Cardiac muscle cell (in vitro differentiated cells and primary cell): ENCODE measurements at places on chromosomes 1 and 21. TPM values are rescaled to one million over a fixed set of nuclear protein-coding genes. Genes with fewer than 3 reads are reported as not detected.

- no peak overlapping the region for H3K4me3 ChIP-seq
- DNase-seq = peak; percentile 46
- H3K36me3 ChIP-seq = no peaks in the 10 kb centered on the region
- H3K27me3 ChIP-seq = peaks cover 41% of the 10 kb centered on the region
- no peaks in the 10 kb centered on the region for H3K4me1 ChIP-seq
These were observed 15.3 kb downstream of the UCK2 start for GRCh38 chr1:165842671-165843129.

MAN1C1 gene
- 85.7 and 118 TPM in 2 replicates for total RNA-seq

DNA sequence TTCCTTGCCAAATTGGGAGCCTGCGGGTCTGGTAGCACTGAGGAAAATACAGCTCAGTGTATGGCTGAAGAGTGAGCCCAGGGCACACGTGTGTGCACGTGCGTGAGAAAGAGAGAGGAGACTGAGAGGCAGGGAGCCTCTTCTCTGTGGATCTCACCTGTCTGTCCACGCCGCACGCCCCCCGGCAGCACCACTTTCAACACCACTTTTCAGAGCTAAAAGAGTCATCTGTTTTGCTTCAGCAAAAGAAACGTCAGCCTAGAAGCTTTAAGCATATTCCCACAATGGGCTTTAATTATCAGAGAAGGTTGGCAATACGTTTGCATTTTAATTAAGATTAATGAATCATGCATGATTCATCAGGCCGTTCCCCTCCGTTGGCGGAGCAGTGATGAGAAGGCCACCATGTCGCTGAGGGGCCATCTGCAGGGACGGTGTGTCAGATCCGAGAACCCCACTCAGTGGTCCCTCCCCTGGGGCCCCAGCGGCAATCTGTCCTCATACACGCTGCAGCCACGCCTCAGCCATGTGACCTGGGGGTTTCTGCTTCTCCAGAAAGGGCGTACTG lies 56.8 kb downstream of the SIK1 start:
- H3K27ac ChIP-seq = no peak overlapping the region
- no peak overlapping the region for H3K4me3 ChIP-seq
- H3K27me3 ChIP-seq = no peaks in the 10 kb centered on the region

GOLT1A gene
- 0.33 and 0.74 TPM in 2 replicates for total RNA-seq

- H3K36me3 ChIP-seq = no peaks in the 10 kb centered on the region
- DNase-seq = peak; percentile 84
- H3K27ac ChIP-seq = no peak overlapping the region
- H3K4me1 ChIP-seq = no peaks in the 10 kb centered on the region
- peak overlapping the region; percentile 56 for H3K4me3 ChIP-seq
- peaks cover 10% of the 10 kb centered on the region for H3K27me3 ChIP-seq
These were observed 1.0 kb downstream of the PLEKHG5 start for GRCh38 chr1:6490181-6491080.

DNA sequence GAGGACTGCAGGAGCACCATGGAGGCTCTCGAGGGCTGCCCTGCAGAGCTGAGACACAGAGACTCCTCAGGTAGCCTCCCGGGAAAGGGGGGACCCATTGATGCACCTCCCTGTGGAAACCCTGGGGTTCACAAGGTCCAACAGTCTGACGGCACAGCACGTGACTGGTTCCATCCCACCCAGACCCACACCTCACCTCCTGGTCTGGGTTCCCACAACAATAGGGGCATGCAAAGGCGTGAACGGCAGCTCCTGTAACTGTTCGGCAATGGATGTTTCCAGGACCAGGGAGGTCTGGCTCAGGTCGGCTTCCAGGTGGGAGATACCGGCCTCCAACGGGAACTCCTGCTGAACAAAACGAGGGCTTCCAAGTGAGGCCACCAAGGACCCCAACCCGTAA lies 86.8 kb downstream of the NPHP4 start:
- DNase-seq = no peak
- no peak overlapping the region for H3K4me3 ChIP-seq
- H3K27me3 ChIP-seq = no peaks in the 10 kb centered on the region
- no peaks in the 10 kb centered on the region for H3K4me1 ChIP-seq

DNA sequence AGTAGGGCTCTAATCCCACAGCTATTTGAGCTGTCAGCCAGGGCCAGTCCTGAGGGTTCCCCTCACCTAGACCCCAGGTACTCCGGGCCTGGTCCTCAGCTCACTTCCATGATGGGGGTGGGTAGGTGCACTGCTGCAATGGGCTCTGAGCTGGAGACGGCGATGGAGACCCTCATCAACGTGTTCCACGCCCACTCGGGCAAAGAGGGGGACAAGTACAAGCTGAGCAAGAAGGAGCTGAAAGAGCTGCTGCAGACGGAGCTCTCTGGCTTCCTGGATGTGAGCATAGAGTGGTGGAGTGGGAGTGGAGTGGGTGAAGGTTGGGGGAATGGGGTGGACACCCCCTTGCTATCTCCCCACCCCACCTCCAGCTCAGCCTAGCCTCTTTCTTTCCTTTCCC lies 2.1 kb downstream of the S100A1 start:
- peaks cover 26% of the 10 kb centered on the region for H3K4me1 ChIP-seq
- DNase-seq = no peak
- no peak overlapping the region for H3K4me3 ChIP-seq
- H3K36me3 ChIP-seq = no peaks in the 10 kb centered on the region

MARK1 gene
- 24.0 and 24.6 TPM in 2 replicates for total RNA-seq

DNA sequence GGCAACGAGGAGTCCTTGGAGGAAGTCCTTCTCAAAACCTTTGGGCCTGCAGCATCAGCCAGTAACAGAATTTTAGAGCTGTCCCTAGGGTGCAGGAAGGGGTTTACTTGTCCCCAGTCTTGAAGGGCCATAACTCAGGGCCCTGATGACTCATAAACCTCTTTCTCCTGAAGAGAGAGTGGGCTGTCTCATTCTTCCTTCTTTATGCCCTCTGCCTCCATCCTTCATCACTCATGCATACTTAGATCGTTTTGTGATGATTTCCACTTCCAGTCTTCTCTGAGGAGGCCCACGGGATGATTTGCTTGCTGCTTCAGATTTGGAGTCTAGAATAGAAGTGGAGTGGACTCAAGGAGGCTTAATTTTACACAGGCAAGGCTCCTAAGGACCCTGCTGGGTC lies 60.2 kb downstream of the NDUFS5 start:
- H3K27me3 ChIP-seq = peaks cover 19% of the 10 kb centered on the region
- peak overlapping the region; percentile 62 for H3K27ac ChIP-seq
- H3K4me1 ChIP-seq = peaks cover 16% of the 10 kb centered on the region
- no peak for DNase-seq

- H3K27me3 ChIP-seq = no peaks in the 10 kb centered on the region
- H3K4me3 ChIP-seq = no peak overlapping the region
- H3K4me1 ChIP-seq = no peaks in the 10 kb centered on the region
- no peak for DNase-seq
- H3K27ac ChIP-seq = no peak overlapping the region
- H3K36me3 ChIP-seq = peaks cover 48% of the 10 kb centered on the region
These were observed 73.4 kb downstream of the ZP4 start for GRCh38 chr1:237817277-237817676.

PGBD2 gene
- total RNA-seq = 4.0 and 8.0 TPM in 2 replicates

GRCh38 chr1:106717591-106717990 lies 338.9 kb upstream of the PRMT6 start:
- no peaks in the 10 kb centered on the region for H3K36me3 ChIP-seq
- H3K27ac ChIP-seq = no peak overlapping the region
- no peaks in the 10 kb centered on the region for H3K27me3 ChIP-seq
- H3K4me1 ChIP-seq = no peaks in the 10 kb centered on the region

DNA sequence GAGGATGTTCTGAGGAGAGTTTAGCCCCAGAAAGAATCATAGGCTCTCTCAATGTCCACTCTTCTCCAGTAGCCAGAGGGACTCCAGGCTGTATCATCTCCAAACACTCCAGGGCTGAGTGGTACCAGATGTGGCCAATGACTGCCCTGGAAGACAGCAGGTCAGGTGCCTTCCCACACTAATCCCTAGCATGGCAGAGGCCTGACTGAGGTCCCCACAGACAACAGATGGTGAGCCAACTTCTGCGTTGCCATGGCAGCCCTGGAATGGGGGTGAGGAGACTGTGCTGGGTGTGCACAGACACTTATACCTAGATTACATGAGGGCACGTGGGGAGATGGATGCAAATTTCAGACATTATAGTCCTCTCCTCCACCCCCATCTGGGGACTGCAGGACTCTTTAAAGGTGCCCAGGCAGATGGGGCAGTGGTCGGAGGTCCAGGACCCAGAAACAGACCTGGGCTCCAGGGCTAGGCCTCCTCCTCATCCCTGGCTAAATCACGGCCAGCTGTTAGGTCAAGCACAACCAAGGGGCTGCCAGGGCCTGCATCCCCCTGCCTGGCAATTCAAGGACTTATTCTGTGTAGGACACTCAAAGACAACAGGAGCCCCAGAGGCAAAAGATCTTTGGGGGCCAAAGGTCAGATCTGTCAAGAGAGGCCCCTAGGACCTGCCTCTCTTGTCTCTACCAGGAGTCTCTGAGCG lies 42.9 kb downstream of the CAMK2N1 start:
- no peak overlapping the region for H3K27ac ChIP-seq
- DNase-seq = no peak
- no peaks in the 10 kb centered on the region for H3K36me3 ChIP-seq
- H3K4me3 ChIP-seq = no peak overlapping the region
- H3K27me3 ChIP-seq = peaks cover 3% of the 10 kb centered on the region

GRCh38 chr1:208182880-208183645 lies 61.1 kb downstream of the PLXNA2 start:
- H3K27ac ChIP-seq = no peak overlapping the region
- peaks cover 41% of the 10 kb centered on the region for H3K4me1 ChIP-seq
- no peaks in the 10 kb centered on the region for H3K27me3 ChIP-seq
- no peak overlapping the region for H3K4me3 ChIP-seq

DNA sequence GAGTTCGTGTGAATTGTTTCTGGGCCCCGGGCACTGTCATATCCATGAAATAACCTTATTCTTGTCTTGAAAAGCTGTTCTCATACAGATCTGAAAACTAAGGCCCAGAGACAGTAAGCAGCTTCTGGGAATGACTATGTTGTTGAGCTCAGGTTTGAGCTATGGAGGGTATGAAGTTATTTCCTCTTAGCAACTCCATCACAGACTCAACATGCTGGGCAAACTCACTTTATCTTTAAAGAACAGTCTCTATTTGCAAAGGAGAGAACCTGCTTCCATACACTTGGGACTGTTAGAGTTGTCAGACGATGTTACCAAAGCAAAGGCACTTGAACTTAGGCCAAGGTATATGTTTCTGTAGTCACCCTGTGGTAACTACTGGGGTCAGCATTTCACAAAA lies 90.0 kb downstream of the GPR88 start:
- no peak overlapping the region for H3K27ac ChIP-seq
- no peaks in the 10 kb centered on the region for H3K27me3 ChIP-seq
- H3K4me1 ChIP-seq = no peaks in the 10 kb centered on the region
- no peak overlapping the region for H3K4me3 ChIP-seq
- H3K36me3 ChIP-seq = no peaks in the 10 kb centered on the region

- no peaks in the 10 kb centered on the region for H3K27me3 ChIP-seq
- no peak overlapping the region for H3K27ac ChIP-seq
- no peaks in the 10 kb centered on the region for H3K36me3 ChIP-seq
- peak; percentile 43 for DNase-seq
- no peak overlapping the region for H3K4me3 ChIP-seq
- H3K4me1 ChIP-seq = no peaks in the 10 kb centered on the region
These were observed 9.3 kb upstream of the CACYBP start for GRCh38 chr1:174990382-174990999.

- H3K4me1 ChIP-seq = peaks cover 26% of the 10 kb centered on the region
- H3K27me3 ChIP-seq = no peaks in the 10 kb centered on the region
- no peak overlapping the region for H3K4me3 ChIP-seq
- no peak for DNase-seq
These were observed 31.6 kb downstream of the AGT start for GRCh38 chr1:230682274-230682673.

- H3K27ac ChIP-seq = no peak overlapping the region
- no peaks in the 10 kb centered on the region for H3K27me3 ChIP-seq
- DNase-seq = peak; percentile 16
- H3K4me3 ChIP-seq = no peak overlapping the region
These were observed 479.0 kb downstream of the PTBP2 start for GRCh38 chr1:97200595-97200994.

PTAFR gene
- total RNA-seq = 0.07 and 0.09 TPM in 2 replicates

SHCBP1L gene
- total RNA-seq = not detected in 2 replicates
